ENCODE measurements at places on chromosomes 3 and 15.

DNA sequence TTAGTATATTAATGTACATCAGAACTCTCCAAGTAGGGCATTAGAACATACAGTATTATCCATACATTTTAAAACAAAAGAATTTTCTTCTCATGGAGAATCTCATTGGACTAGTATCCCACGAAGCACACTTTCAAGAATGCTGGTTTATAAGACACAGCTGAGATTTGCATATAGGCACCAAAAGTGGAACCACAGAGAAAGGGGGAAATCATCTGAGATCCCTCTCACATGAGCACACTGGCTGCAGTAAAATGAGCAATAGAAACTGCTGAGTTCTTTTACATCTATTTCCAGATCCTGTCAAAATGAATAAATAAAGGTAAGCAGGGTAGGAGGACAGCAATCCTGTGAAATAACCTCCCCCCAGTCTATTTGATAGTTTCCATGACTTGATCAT lies 665.3 kb downstream of the FHIT start:
- DNase-seq: no peak

DNA sequence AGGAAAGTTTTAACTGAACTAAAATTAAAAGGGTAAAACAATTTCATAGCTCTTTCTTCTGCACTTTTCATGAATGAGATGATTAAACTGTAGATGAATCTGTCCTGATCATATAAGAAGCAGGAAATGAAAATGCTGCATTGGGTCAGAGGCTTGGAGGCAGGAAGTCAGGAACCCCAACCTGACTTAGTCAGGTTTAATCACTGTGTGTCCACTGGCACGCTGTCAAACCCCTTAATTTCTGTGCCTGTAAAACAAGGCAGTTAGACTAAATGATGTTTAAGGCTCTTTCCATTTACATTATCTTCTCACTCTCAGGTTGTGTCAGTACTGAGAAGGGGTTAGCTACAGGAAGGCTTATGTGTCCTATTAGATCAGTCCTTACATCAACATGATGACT lies 193.3 kb upstream of the TTC14 start:
- DNase-seq: peak; percentile 83

- DNase-seq: no peak
These were observed 92.0 kb downstream of the PRICKLE2 start for GRCh38 chr3:64133272-64133671.

DNA sequence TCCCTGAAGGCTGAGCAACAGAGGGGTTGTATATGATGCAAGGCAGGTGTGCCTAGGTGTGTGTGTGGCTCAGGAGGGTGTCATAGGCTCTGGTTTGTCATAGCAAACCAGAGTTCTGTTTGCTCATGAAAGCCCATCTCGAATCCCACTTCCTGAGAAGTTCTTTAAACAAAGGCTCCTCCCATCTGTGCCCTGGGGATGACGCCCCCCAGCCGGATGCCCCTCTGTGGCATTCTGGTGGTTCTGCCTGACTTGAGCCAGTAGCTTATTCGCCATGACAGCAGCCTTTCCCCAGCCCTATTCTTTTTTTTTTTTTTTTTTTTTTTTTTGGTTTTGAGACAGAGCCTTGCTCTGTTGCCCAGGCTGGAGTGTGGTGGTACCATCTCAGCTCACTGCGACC lies 45.4 kb downstream of the PDIA5 start:
- no peak for DNase-seq

DNA sequence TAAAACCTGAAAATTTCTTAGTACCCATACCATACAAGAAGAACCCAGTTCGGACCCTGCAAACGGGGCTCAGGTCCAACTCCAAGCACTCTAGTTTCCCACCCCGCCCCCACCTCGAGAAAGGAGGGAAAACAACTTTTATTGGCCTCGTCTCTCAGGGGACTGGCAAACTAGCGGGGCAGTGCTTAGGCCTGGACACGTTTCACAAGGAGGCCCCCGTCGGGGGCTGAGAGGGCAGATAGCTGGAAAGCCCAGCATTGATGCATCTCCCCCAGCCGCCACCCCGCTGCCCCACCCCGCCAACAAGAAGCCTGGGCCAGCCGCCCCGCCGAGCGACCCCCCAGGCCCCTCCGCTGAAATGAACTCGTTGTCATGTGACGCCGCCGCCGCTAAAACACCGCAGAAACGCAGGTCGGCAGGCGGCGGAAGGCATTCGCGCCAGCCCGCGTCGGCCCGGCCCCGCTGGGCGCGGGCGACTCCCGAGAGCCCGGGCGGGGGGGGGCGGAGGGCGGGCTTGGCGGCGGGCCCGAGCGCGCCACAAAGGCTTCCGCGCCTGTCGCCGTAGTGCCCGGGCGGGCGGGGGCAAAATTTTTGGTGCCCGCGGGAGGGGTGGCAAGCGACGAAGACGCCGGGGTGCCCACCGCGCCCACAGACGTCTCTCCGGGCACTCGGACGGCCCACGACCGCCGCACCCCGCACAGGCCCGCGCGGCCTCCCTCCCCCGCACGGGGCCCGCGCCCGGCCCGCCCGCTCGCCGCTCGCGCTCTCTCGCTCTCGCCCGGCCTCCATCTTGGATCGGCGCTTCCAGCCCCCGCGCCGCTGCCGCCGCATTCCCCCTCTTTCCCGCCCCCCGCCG lies 634 bp downstream of the STAG1 start:
- DNase-seq: peak; percentile 67

- DNase-seq: no peak
These were observed 85.8 kb downstream of the GAP43 start for GRCh38 chr3:115709093-115709492.

DNA sequence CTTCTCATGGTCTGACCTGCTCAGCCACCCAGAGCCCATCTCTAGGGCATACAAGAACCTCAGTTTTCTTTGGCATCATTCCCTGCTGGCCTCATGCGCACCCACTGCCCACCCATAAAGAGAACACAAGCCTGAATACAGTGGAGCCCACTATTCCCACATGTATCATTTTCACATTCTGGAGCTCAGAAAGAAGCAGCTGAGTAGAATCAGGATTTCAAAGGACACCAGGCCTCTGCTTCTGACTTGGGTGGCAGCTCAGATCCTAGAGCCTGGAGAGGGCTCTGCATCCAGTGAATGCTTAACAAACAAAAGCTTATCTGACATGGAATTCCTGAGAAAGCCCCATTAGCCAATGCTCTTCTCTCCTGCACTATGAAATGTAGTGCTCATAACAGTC lies 34.7 kb downstream of the RBP2 start:
- DNase-seq: no peak

DNA sequence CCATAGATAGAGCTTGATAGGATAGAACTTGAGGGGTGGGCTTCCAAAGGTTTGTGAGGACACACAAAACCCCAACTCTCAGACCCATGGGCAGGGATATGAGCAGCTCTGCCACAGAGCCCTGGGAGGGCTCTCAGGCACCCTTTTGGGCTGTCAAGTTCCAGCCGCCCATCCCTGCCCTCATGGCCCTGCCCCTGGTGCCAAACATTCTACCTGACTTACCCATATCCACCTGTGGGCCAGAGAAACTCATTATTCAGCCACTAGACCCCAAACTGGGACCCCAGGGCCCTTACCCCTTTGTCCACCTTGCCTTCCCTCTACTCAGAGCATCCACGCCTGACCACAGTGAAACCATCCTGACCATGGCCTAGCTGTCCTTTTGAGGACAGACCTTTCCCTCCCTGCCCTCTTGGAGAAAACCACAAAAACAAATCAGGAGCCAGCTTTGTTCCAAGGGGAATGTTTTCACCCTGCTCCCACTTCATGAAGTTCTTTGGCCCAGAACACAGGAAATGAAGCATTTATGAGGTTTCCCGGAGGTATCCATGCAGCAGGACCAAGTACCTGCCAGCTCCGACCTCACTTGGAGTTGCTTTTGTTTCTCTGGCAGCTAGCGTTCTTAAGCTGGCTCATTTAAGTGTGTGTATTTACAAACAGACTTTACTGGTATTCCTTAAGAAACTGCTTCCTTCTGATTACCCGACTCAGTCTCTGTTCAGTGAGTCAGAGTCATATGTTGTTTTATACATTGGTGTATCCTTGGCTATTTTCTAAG lies 34.2 kb upstream of the GALNT15 start:
- DNase-seq: peak; percentile 74

DNA sequence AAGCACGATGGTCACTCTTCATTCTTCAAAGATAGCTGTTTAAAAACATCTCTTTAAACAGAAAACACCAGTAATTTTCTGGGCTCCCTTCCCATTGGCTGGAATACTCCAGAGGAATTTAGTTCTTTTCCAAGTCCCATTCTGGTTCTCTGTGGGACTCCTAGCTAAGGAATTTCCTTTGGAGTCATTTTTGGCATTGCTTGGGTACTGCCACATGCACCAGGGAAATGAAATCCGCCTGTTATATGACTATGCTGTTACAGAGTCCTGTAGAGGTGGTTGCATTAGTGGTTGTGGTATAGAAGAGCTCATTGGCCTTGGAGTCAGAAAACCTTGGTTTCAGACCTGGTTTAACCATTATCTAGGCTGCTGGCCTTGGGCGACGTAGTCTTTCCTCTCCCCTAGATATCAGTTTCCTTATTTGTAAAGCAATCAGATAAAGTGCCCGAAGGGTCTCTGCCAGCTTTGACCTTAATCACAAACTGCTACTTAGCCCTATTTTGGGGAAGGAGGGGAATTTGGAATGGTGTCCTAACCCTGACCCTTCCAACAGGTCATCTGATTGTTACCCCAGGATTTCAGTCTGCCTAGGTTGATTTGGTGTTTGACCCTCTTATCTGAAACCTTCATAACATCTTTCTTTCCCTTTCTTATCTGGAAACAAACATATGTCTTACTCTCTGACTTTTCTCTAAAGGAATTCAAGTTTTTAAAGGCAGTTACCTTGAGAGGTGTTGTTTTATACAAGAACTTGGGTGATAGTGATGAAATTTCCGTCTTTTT lies 13.4 kb downstream of the RTP1 start:
- no peak for DNase-seq

DNA sequence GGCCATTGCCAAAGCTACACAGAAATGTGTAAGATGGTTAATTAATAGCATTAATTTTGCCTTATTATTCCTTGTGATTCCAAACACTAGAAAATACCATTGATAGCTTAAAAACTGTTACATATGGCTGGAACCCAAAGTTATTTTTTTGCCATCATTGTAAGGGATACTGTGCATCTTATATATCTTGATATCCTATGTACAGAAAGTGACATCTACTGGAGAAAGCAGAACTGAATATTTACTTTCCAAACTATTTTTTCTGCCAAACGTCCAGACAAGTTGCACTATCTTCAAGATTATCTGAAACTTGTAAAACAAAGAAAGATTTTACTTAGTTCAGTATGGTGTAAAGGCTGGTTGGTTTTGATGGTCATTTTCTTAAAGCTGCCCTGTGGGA lies 33.3 kb upstream of the MEIS2 start:
- no peak for DNase-seq

DNA sequence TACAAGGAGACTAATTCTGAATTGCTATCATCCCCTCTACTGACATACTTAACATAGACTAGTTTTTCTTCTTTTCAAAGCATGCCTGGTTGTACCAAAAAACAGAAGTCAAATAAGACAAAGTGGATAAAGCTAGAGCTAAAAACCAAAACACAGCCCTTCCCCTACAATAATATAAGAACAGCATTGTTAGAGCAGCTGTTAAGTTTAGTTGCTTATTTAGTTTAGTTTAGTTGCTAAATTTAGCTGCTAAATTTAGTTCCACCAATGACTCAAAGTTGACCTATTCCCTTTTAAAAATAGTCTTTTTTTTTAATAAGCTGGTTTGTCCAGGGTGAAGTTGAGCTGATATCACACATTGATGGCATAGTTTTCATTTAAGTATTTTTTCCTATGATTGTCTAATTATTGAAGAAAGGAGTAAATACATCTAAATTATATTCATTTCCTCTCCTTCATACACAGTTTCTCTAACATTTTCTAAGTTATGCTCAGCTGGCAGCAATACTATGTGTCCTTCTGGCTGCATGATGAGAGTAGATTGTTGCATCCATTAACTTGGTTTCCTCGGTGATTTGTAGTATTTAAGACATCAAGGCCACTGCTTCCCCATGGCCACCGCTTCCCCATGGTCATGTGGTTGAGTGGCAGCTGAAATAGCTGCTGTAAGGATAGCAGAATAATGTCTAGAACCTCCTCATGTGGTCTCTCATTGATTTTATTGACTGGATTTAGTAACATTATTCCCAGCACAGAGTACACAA lies 718.6 kb upstream of the NECTIN3 start:
- no peak for DNase-seq
